Stimulated activated CD8-positive, alpha-beta memory T cell treated with anti-CD3 and anti-CD28 coated beads, Interleukin-2, amount 100 ng/mL, for 1 hour (primary cell): ENCODE measurements at places on chromosomes 2 and 18.

GRCh38 chr2:102424754-102425153 is 1.8 kb downstream of the IL18RAP start:
- DNase-seq, result no peak

DNA sequence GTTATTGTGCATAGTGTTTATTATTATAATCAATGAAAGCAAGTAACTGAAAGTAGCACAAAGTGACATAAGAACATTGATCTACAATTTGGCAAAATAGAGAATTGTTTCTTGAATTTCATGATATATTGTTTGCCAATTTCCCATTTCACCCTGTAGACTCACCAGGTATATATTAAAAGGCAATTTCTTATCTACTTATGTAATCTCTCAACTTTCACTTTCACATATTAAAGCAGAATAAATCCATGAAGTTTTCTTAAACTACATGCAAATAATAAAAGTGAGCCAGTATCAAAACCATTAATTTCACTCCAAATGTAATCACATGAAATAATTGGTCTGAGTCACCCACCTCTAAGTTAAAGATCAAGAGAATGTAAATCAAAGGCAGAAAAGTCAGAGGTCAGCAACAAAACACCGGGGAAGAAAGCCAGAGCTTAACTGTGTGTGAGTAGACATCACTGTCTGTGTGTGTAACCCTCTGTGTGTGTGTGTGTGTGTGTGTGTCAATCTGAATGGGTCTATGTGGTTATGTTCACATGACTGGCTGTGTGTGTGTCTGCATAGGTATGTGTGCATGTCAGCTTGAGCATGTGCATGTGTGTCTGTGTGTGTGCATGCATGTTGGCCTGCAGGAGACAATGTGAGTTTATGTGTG is 44.1 kb downstream of the ZNF385B start:
- no peak for DNase-seq

- DNase-seq, result no peak
Measured at GRCh38 chr2:26627350-26628105, 13.6 kb downstream of the CIB4 start.

GRCh38 chr2:195820373-195820772 is 163.3 kb downstream of the SLC39A10 start:
- DNase-seq, result no peak

GRCh38 chr2:164803776-164804466 is 37.7 kb downstream of the COBLL1 start:
- DNase-seq, result no peak

DNA sequence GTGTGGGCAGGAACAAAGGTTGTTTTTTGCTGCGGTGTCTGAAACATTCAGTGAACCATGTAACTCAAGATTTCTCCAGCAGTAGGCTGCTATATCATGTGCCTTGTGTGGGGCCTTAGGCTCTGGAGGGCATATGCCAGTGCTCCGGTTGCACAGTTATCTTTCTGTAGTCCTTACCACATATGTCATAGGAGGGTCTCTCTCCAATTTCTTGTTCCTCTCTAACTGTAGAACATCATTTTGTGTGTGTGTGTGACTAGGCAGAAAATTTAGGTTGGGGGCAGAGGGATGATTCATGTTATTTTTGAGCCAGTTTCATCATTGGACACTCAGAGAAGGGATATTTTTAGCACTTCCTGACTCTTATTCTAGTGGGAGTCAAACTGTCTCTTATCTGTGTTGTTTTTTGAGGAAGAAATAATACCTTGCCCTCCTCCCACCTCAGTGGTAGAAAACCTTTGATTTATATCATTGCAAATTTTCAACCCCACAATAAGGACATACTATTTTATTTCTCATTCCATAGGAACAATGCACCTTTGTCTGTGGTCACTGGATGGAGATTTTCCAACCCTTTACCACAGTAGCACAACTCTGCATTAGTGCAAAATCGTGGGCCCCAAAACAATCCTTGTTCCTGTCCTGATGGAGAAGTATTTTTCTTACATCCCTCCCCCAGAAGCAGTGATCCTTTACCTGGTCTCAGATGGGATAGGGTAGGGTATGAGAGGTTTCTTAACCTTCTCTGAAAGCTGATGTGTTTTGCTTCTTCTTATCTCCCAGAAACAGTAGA is 113.9 kb downstream of the CCDC74A start:
- no peak for DNase-seq

- DNase-seq, result no peak
Measured at GRCh38 chr2:623130-623922, 53.9 kb downstream of the TMEM18 start.

GRCh38 chr2:240647503-240648154 is 22.3 kb downstream of the GPR35 start:
- no peak for DNase-seq

GRCh38 chr2:178363252-178363651 is 87.7 kb downstream of the PRKRA start:
- DNase-seq, result no peak

- DNase-seq, result no peak
Measured at GRCh38 chr2:6957910-6958615, 40.9 kb downstream of the RNF144A start.

DNA sequence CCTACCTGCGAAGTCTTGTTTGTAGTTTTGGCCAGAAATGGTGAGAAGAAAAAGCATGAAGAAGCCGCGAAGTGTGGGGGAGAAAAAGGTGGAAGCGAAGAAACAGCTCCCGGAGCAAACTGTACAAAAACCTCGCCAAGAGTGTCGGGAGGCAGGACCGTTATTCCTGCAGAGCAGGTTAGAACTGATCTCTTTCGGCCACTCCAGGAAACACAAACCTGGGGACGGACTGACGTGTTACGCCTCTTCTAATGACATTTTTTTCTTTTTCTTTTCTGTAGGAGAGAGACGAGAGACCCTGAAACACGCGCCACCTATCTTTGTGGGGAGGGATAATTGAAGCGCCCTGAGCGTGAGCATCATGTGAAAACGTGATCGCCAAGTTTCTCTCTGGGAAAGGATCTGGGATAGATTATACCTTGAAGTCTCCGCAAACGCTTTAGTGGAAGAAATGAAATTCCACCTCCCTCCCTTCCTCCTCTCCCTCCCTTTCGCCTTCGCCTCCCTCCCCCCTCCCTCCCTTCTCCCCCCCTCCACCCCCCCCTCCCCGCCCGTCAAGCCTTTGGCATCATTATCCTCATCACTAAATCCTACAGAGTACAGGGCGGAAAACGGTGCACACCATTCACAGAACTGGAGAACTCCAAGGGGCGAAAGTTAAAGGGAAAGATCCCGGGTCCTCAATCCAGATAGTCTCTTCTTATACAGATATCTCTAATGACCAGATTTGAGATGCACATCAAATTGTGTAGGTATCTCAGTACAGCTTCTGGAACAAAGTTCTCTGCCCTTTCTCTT is at the start of gene ZEB2:
ZEB2 (minus strand) TSS at position 186 of the 798 bp plus-strand sequence. CDS start 2,769 bp downstream, outside the sequence.
- DNase-seq, result no peak

DNA sequence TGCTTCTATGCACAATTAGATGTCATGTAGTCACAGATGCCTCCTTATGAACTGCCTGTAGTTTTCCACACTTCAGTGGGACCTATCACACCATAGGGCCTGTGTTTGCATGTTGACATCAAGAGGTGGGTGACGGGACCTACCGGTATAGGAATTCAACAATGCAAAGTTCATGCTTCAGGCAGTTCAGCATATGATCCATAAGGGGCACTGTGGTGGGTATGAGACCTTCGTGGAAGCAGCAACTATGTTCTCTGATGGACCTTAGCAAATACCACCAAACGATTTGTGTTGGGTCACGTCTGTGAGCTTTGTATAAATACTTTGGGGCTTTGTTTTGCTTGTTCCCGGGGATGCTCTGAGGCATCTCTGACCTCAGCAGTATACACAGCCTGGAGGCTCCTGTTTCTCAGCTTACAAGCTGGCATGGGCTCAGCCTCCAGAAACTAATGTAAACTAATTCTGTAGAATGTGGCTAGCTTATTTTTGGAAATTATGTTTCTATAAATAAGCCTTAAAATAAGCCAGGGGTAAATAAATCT is 111.6 kb downstream of the DTNA start:
- DNase-seq, result no peak

DNA sequence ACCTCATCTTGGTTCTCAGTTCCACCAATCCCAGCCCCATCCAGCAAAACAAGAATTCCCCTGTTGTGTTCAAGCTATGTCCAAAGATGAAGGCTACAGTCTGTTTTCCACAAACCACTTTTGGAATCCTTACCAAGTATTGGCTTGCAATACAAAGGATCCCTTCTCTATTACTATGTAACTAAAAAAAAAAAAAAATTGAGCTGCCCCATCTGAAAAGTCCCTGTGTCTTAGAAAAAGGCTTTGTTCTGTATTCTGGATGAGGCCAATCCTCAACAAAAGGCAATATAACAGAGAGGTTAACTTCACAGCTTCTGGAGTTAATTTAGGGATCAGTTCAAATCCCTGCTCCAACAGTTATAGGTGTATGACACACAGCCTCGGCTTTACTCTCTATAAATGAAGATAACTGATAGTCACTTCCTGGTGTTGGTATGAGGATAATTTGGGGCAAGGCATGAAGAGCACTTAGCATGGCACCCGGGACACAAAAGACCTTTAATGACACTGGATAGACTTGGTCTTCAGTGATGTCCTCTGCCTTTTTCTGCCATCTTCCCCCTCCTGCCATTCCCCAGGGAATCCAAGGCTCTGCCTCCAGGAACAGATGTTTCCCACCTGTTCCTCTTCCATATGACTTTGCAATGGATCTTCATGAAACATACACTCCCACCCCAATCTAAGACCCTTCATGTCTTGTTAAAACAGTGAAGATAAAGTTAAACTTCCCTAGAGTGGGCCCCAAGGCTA is 61.2 kb upstream of the ATL2 start:
- no peak for DNase-seq

- no peak for DNase-seq
Measured at GRCh38 chr2:142307616-142308115, 176.8 kb upstream of the LRP1B start.

DNA sequence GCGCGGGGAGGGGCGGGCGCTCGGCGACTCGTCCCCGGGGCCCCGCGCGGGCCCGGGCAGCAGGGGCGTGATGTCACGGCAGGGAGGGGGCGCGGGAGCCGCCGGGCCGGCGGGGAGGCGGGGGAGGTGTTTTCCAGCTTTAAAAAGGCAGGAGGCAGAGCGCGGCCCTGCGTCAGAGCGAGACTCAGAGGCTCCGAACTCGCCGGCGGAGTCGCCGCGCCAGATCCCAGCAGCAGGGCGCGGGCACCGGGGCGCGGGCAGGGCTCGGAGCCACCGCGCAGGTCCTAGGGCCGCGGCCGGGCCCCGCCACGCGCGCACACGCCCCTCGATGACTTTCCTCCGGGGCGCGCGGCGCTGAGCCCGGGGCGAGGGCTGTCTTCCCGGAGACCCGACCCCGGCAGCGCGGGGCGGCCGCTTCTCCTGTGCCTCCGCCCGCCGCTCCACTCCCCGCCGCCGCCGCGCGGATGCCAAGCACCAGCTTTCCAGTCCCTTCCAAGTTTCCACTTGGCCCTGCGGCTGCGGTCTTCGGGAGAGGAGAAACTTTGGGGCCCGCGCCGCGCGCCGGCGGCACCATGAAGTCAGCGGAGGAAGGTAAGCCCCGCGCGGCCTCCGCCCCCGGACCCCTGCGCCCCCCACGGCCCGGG is at the start of gene NFATC1:
NFATC1 (plus strand) TSS at position 170 of the 644 bp plus-strand sequence; CDS start at position 465, 295 bp downstream.
- peak; percentile 40 for DNase-seq

DNA sequence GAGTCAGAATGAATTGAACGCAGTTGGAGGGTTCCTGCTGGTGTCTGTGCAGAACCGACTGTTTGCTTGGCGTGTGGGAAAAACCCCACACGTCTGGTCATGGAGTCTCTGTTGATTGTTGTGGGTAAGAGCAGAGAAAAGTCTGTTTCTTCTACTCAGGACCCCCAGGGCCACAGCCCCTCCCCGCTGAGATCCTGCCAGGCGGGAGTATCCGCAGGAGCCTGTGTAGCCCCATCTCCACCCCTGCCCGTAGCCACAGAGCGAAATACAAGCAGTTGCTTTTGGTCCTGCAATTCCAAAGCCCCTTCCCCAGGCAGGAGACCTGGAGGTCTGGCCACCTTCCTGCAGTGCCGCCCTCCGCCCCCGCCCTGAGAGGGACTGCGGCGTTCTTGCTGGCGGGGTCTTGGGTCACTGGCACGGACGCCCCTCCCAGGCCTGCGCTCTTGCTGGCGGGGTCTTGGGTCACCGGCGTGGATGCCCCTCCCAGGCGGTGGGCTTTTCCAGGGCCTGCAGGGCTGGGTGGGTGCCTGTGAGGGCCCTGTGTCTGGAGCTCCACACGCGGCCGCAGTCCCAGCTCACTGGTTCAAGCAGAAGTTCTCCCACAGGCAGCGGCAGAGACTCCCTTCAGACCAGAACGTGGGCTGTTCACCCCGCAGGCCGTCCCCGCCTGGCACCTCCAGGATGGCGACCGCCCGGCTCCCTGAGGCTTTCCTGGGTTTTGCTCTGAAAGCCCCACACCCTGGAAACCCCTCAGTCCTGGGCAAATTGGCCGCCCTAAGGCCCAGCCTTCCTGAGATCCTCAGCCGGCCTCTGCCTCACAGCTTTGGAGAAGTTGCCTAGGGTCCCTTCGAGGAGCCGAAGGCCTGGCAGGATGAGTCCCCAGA is 76.0 kb upstream of the CTDP1 start:
- DNase-seq, result no peak

GRCh38 chr2:46353509-46353908 is 56.3 kb downstream of the EPAS1 start:
- no peak for DNase-seq
